Foreskin fibroblast (primary cell): ENCODE measurements at places on chromosomes 1 and 21.

GRCh38 chr1:51341876-51342496 lies 11.6 kb upstream of the TTC39A start:
- no peak for DNase-seq

- DNase-seq = no peak
Measured at GRCh38 chr1:27322569-27323240, 742 bp downstream of the TMEM222 start.

DNA sequence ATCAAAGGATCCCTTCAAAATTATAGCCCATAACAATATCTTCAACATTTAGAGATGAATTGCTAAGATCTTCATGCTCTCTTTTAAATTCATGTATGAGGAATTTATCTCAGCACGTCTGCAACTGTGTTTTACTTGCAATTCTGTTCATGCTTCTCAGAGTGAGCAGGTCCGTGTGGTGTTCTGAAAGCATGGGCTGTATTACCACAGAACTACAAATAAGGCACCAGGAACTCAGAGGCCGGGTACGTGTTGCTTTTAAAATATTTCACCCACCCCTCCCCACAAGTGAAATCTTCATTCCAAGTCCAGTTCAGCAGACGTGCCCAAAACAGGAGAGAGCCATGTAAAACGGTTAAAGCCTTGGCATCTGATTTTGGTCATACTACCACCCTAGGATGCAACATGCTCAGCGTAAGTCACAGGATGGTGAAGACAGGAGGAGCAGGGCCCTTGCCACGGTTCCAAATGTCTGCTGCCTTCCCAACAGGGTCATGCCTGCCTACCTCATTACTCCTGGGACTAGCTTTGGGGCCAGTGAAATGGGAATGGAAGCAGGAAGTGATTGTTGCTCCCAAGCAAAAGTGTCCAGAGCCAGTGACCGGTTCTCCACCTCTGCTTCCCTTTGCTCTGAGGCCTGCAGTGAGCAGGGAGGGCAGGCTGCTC lies 133.7 kb downstream of the PTPN14 start:
- no peak for DNase-seq

DNA sequence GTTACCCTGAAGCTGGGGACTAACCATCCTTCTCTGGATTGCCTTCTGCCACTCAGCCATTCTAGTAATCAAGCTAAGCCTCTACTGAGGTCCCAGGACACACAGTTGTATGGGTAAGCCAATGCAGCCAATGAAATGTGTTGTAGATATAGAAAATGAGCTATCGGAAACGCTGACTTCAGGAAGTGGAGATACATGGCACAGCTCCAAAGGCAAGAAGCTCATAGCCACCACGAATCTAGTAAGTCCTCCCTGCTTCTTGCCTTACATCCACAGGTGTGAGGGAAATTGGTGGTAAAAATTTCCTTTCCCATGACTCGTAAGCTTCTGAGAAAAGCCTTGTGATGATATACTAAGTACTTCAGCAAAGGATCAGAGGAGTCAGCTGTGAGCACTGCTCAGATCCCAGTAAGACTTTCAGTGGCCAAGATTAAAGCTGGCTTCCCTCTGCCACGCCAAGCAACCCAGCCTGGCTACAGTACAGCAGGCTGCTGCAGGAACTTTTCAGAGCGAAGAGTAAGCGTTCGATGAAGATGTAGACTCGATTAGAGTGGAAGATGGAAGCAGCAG lies 117.7 kb downstream of the SIM2 start:
- no peak for DNase-seq

DNA sequence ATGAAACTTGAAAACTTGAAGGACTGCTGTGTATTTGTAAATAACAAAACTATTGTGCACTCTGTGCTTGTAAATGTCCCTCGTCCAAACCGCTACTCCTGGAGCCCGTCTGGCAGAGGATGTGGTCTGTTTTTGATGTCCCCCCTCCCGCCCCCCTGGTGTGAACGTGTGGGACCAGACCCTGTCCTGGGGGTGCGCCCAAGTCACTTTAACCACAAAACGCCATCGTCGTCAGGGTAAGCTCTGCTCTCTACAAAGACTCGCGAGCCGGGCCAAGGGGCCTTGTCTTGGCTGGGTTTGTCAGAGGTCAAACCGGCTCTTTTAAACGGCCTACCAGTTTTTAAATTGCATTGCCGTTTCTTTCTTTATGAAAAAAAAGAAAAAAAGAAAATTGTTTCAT lies 87.4 kb upstream of the TMEM51 start:
- DNase-seq = no peak

DNA sequence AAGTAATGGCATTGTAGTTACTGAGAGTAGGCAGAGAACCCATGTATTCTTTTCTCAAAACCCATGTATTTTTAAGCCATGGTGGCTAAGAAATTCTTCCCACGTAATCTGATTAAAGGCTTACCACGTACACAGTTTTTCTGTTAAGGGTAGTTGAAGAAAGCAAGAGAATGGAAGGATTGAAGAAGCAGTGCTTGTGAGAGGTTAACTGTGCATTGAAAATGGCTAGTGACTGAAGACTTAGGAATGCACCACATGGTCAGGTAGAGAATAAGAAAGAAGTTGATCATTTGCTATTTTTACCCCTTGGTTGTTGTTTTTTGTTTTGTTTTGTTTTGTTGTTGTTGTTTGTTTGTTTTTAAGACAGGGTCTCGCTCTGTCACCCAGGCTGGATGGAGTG lies 178.9 kb upstream of the SNX7 start:
- DNase-seq = no peak

DNA sequence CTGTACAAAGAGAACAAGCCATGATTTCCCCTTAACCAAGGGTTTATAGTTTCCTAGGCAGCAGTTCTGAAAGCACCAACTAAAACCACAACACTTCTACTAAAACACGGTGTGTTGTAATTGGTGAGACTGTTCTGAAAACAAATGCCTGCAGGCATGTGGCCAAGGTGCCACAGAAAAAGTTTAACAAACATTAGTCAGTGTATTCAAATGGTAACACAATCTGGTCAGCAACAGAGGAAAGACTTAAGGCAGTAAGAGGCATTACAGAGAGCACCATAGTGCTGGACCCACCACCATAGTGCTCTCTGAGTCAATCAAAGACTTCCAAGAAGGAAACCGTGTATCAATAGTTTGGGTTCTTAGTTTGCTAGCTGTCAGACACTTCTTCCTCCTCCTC lies 16.7 kb downstream of the SNIP1 start:
- peak; percentile 81 for DNase-seq

DNA sequence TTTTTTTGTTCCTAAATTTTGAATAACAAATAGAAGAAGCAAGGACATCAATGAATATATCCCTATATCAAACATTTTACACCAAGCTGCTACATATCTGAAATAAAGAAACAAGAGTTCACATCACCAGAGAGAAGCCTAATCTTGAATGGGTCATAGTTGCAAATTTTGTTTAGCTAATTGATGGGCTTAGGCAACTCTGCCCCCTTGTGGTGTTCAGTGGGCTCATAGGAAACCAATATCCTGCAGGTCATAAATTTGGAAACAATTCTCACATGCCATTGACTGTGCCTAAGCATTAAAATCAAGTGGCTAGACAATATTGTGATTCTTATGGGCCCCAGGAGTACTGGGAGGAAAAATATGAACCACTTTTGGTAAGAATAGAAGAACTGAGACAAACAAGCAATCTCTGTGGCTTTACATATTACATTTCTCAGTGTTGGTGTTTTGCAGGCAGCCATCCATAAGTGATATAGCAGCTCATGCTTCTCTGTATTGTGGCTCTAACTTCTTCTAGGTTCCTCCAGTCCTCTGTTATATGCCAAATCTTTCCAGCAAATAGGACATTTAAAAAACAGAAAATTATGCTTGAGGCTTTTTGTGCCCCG lies 1262.8 kb upstream of the PRMT6 start:
- DNase-seq = peak; percentile 22

GRCh38 chr1:28258628-28259251 lies 578 bp upstream of the SESN2 start:
- DNase-seq = peak; percentile 47

DNA sequence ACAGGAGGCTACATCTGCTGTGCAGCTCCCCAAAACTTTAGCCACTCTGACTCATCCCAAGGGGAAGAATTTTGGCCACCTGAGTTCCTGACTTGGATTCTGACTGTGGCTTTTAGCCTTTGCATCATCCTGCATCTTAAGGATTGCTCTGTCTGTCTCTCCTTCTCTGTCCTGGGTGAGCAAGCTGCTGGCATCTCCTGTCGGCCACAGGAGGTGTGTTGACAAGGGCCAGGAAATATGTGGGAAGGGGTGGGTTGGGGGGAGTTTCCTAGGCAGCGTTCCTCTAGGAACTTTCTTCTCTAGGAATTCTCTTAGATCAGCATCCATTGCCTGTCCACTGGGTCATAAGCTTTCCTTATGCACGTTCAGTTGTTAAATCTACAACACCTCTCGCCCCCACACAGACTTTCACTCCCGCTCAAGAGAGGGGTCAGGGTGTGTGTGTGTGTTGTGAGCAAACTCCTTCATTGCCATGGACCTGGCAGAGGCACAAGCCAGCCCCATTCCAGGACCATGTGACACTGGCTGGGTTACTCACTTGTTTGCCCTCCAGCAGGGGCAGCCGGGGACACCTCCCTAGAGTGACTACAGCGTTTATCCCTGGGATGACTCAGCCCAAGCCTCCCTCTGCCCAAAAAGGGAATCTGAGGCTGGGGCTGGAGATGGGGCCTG lies 145.0 kb upstream of the DUSP10 start:
- peak; percentile 97 for DNase-seq

- peak; percentile 71 for DNase-seq
Measured at GRCh38 chr21:46459356-46460112, 843 bp downstream of the DIP2A start.

- no peak for DNase-seq
Measured at GRCh38 chr21:33988237-33989017, 72.8 kb upstream of the ATP5PO start.

- DNase-seq = peak; percentile 58
Measured at GRCh38 chr1:31811605-31812004, 4.2 kb downstream of the SPOCD1 start.

- DNase-seq = no peak
Measured at GRCh38 chr21:46229133-46229922, 754 bp upstream of the LSS start.

DNA sequence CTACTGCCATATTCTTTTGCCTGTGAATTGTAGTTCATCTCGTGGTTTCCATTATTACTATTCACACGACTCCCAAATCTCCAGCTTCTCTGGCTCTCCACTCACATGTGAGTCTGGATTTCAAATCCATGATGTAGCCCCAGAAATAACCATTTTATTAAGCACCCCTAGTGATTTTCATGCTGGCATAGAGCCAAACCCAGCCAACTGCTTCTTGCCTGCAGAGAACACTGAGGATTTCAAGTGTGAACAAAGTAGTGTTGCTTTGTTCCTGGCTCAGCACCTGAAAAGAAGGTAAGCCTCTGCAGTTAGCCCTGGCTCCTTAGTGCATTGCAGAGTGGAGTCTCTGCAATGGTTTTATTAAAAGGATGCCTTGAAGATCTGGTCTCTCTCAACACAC lies 25.9 kb downstream of the UTP25 start:
- no peak for DNase-seq

- DNase-seq = no peak
Measured at GRCh38 chr1:77447669-77448068, 165.8 kb downstream of the AK5 start.

DNA sequence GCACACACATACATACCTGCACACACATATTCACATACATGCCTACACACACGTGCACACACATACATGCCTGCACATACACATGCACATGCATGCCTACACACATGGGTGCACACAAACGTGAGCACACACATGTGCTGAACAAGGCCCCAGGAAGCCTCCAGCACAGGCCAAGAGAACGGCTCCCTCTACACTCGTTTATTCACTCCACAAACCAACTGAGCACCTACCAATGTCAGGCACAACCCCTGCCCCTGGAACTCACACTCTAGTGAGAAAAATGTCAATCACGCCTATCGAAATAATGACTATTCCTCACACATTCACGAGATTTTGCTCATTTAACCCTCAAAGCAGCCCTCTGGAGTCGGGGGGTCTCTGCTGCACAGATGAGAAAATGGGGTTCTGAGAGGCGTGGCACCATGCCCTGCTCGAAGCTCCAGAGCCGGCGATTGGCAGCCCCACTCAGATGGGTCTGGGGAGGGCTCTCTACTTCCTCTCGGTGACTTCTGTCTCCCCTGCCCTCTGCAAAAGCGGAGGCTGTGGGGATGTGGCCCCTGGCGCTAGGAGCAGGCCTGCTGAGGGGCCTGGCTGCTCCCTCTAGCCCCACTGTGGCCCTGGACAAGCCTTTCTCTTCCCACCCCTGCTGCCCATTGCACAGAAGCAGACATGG lies 90.2 kb upstream of the RUNX3 start:
- DNase-seq = no peak

- peak; percentile 89 for DNase-seq
Measured at GRCh38 chr21:15682186-15682895, 47.4 kb upstream of the USP25 start.

- no peak for DNase-seq
Measured at GRCh38 chr1:205632669-205633169, 908 bp upstream of the ELK4 start.

- DNase-seq = no peak
Measured at GRCh38 chr1:10979483-10979920, 33.0 kb upstream of the TARDBP start.

DNA sequence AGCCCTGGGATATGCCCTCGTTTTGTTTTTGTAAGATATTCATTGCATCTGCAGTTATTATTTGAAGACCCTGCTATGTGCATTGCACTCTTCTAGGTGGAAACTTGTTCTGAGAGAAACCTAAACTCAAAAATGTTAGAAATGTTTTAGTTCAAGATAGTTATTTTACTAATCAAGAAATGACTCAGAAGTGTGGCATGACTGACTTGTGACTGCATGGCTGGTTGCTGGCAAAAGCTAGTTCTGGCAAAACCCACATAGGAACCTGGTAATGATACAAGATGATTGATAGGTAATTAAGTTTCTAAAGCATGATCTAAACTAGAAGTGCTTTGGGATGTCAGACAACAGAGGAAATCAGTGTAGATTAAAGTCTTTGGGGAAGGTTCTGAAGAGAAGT lies 33.8 kb upstream of the NFASC start:
- DNase-seq = peak; percentile 15

GRCh38 chr1:98278055-98278454 lies 357.2 kb upstream of the DPYD start:
- DNase-seq = no peak

DNA sequence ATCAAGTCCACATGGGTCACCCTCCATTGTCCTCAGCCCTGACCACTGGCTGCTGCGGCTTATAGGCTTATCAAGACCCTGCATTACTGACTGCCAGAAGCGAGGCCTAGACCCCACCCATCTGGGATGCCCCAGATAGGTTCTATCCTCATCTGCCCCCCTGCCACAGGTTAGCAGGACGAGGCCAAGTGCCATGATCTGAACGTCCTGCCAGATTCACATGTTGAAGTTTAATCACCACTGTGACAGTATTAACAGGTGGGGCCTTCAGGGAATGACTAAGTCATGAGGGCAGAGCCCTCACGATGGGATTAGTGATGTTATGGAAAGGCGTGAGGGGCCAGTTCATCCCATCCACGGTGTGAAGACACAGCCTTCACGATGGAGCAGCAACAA lies 6.2 kb upstream of the CPLANE2 start:
- DNase-seq = no peak

GRCh38 chr1:225423518-225423855 lies 4.4 kb downstream of the LBR start:
- DNase-seq = no peak

GRCh38 chr21:37348664-37349063 lies 17.9 kb upstream of the DYRK1A start:
- DNase-seq = no peak

- no peak for DNase-seq
Measured at GRCh38 chr1:54223441-54224202, 23.7 kb downstream of the MRPL37 start.

- no peak for DNase-seq
Measured at GRCh38 chr1:12269351-12269750, 39.5 kb downstream of the VPS13D start.

GRCh38 chr21:10463156-10463555 lies 58.2 kb upstream of the TPTE start:
- no peak for DNase-seq
